ENCODE measurements at places on chromosomes 5 and 9.

DNA sequence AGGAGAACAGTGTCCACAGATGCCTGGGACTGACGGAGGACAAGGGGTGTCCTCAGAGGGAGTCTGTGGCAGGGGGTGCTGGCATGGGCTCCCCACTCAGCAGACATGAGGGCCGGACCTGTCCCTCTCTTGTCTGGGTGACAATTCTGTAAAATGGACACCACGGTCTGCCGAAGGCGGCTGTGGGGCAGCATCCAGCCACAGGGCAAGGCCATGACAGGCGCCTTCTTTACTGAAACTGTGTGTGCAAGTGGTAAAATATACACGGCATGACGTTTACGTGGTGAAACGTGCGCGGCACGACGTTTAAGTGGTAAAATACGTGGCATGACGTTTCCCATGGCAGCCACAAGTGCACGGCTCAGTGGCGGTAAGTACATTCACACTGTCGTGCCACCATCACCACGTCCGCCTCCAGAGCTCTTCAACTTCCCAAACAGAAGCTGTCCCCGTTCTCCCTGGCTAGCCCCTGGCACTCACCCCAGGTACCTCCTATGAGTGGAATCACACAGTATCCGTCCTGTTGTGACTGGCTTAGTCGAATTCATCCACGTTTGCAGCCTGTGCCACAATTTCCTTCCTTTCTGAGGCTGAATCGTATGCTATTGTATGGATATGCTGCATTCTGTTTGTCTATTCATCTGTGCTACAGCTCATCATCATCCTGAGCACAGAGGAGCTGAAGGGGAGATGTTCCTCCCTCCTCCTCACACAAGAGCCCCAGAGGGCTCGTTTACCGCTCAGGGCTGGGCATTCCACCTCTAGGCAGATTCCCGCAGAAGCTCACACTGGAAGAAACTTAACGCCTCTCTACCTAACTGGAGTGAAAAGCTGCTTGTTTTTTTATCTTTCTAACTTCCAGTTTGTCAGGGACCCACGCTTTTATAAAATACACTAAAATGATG, 52.5 kb downstream of the COL23A1 start:
- no peak for DNase-seq

GRCh38 chr9:35605351-35606137, 482 bp downstream of the TESK1 start:
- no peak for DNase-seq

- no peak for DNase-seq
Observed at GRCh38 chr5:34038838-34039237, 4.2 kb downstream of the C1QTNF3 start.

- no peak for DNase-seq
Observed at GRCh38 chr5:170355601-170356098, 33.5 kb downstream of the KCNMB1 start.

DNA sequence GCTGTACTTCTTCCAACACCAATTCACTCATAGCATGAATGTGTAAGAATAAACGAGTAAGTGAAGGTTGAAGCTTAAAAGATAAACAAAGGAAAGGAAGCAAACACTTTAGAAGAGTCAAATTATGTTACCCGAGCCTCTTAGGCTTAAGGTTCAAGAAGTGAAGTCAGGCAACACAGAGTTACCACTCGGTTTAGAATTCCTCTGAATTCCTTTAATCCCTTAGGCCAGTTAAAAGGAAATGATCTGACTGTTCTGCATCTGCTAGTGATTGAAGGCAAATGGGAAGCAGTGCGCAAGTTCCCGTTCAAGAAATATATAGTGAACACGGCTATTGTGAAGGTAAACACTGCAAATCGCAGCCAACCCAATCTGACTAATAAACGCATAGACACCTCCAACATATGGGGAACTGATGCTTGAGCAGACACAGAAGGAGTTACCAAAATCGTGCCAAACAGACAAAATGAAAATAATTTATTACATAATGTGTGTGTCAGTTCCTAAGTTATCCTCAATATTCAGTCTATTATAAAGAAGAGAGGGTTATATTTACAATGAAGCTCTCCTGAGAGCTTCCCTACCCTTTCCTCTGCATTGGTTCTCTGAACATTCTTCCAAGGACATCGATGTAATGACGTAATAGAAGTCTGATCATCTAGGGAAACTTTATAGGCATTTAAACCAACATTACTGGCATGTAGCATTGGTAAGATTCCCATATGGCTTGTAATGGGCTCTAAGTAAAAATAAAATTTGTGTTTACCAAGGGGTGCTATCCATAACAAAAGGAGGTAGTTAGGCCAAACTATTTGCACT, 837.1 kb upstream of the ZNF608 start:
- DNase-seq: no peak

DNA sequence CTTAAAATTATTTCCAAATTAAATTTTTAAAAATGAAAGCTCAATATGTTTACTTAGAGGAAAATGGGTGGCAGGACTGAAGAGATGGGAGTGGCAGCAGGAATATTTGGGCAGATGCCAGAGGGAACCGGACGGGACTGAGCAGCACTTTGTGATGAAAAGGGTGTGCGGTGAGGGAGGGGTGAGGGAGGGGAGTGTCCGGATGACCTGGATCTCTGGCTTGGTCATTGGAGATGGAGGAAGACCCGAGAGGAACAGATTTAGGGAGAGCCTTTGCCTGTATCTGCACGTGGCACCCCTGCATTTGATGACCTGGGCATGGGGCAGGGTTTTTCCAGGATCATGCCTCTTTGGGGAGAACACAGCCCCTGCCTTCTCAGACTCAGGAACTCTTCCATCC, 201.1 kb upstream of the MVB12B start:
- DNase-seq: no peak

DNA sequence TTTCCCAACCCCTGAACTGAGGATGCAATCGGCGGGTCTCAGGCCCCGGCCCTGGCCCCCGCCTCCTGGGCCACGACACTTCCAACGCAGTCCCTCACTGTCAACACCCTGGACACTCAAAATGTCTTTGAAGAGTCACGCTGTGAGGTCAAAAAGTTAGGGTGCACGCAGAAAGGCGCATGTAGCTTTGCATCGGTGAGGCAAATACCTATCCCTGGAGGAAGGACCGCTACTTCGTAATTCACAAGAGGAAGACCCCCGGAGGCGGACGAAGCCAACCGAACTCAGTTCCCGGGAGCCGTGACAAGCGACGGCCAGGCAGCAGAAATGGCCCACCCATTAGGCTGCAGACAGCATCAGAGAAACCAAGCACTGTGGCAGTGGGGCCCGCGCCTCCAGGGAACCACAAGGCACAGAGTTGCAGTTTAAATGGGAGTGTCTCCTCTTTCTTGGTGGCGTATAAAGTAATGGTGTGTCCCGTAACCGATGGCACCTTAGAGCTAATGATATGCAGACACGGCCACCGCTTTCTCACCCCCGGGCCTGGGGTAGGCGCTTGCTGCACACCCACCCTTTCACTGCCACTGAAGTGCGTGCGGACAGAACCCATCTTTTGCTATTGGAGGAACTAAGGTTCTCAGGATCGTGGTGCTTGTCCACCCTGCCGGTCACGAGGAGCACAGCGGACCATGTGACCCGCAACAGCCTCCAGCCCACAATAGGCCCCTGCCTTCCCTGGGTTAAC, 9.0 kb downstream of the ADAMTS2 start:
- no peak for DNase-seq

GRCh38 chr5:14439087-14439871, 142.3 kb upstream of the OTULINL start:
- no peak for DNase-seq

GRCh38 chr9:136117916-136118319, 757 bp downstream of the TMEM250 start:
- DNase-seq: no peak

DNA sequence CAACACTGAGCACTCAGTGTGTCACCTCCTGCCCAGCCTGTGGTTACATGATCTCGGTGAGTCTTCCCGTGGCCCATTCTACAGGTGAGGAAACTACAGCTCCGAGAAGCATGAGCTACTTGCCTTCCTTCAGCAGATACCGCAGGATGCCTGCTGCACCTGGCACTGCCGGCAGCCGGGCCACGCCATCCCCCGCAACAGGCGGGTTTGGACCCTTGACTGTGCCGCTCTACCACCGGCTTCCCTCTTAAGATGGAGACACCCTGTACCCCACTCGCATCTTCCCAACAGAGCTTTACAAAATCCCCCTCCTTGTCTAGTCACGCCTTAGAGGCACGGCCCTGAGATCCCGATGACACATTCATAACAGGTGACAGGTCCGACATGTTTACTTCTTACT, 74.9 kb upstream of the OTULINL start:
- DNase-seq: no peak

GRCh38 chr9:123316053-123316718, 39.8 kb upstream of the CRB2 start:
- peak; percentile 45 for DNase-seq

GRCh38 chr9:119771341-119771740, 402.1 kb upstream of the BRINP1 start:
- no peak for DNase-seq

DNA sequence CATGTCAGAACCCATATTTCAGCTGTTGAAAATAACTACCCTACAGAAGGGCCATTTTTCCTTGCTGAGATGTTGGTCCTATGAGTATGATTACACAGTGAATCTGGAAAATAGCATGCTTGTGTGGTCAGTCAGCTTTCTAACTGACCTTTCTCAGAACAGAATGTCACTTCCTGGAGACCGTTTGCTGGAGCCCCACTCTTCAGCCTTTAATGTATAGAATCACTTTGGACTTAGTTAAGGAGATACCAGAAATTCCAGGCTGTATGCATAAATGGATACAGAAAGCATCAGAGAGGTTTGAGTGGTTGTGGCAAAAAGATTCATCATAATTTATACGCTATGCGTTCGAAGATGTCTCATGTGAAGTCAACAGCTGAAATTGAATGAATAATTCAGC, 488.1 kb downstream of the EBF1 start:
- DNase-seq: no peak

DNA sequence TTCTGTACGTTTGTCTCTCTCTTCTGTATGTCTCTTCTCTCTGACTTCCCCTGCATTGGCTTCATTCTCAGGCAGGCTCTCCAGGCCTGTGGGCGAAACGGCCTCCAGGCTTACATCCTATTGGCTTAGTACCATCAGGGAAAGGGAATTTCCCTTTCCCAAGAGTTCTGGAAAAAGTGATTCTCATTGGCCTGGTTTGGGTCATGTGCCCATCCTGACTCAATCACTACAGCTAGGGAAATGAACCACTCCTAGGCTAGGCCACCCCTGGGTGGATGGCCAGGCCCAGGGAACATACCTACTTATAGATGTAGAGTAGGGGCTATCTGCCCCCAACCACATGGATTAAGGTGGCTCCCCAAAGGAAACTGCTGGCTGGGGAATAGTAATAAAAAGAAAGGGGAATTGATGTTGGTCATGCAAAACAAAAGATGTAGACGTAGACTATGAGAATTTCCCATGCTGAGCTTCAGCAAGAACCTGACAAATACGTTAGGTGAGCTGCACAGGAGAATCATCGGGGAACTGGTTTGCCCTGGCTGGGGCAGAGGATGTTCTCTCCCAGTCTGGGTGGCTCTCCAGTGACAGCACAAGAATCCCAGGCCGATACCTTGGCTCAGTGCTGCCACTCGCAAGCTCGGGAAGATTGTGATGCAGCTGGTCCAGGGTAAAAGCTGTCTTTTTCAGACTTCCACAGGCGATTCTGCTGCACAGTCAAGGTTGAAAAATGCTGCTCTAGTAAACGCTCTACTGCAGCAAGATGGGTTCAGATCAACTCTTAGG, 3.7 kb upstream of the EGR1 start:
- no peak for DNase-seq

GRCh38 chr9:89428901-89429890, 68.7 kb downstream of the SEMA4D start:
- DNase-seq: no peak

DNA sequence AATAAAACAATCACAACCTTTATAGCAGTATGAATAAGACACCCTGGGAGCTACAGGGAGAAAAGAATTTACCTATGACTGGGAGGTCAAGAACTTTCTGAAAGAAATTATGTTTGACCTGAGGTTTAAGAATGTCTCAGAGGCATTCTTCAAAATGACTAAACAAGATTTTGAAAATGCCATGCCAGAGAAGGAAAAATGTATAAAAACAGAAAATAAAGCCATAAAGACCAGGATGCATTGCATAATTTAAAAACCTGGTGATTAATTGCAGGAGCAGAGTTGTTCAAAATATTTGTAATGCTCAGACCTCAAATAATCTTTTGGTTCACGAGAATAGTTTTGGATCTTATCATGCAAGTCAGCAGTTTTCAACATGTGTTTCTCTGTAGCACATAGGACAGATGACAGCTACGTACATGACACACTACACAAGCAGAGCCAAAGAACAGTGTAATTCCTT, 954.7 kb upstream of the ARRDC3 start:
- no peak for DNase-seq

GRCh38 chr9:6917162-6917561, 159.4 kb downstream of the KDM4C start:
- no peak for DNase-seq

GRCh38 chr9:22111176-22111953, 102.3 kb upstream of the CDKN2B start:
- DNase-seq: no peak

DNA sequence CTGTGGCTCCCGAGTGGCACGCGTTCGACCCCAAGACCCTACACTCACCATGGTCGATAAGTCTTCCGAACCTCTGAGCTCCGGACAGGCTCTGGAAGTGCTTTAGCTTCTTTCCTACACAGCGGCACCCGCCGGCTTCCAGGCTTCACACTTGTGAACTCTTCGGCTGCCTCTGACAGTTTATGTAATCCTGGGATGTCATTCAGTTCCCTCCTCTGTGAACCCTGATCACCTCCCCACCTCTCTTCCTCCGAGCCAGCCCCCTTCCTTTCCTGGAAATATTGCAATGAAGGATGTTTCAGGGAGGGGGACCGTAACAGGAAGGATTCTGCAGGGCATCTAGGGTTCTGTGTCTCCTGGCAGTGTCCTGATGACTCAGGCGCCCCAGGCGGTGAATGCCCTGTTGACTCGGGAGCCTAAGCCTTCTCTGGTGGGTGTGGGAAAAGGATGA, at the start of gene CD14:
CD14 (minus strand) TSS at position 155 of the 451 bp plus-strand sequence; CDS start at position 51, 104 bp downstream.
- peak; percentile 37 for DNase-seq

- DNase-seq: no peak
Observed at GRCh38 chr9:18997151-18997550, 35.9 kb downstream of the SAXO1 start.

- DNase-seq: no peak
Observed at GRCh38 chr9:27365707-27366376, 68.9 kb upstream of the EQTN start.

GRCh38 chr9:135914921-135915320, 7.6 kb upstream of the CAMSAP1 start:
- no peak for DNase-seq

DNA sequence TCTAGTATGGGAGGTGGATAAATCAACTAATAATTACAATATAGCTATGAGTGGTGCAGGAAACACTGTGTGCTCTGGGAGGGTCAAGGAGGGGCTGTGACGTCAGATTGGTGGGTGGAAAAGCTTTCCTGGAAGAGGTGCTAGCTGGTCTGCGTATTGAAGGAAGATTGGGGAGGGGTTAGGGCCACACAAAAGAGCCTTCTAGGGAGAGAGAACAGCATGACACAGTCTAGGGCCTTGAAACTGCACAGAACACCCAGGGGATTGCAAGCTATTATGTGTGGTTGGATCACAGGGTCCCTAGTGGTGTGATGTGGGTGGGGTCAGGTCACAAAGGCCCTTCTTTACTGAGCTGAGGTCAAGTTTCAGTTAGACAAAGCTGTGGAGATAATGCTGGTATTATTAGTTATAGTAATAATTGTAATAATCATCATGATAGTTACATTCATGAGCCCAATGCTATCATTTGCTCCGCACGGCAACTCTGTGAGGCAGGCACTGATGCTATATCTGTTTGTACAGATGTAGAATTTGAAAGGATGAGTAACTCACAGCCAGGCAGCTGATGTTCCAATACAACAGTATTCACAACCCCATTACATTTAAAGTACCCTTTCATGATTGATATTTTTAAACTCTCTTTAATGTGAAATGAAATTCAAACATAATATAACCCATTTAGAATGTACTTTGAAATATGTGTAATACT, 197.4 kb upstream of the IL12B start:
- DNase-seq: no peak

All from Ammon's horn (tissue), 1 donor.